Left ventricle myocardium superior (tissue), 1 donor: ENCODE measurements at places on chromosomes 11 and 22. TPM values are rescaled to one million over a fixed set of nuclear protein-coding genes. Genes with fewer than 3 reads are reported as not detected.

- DNase-seq, result peak; percentile 40
These were observed 12.0 kb downstream of the STIM1 start for GRCh38 chr11:3867209-3868091.

OR52H1 gene
- not detected for total RNA-seq

DNA sequence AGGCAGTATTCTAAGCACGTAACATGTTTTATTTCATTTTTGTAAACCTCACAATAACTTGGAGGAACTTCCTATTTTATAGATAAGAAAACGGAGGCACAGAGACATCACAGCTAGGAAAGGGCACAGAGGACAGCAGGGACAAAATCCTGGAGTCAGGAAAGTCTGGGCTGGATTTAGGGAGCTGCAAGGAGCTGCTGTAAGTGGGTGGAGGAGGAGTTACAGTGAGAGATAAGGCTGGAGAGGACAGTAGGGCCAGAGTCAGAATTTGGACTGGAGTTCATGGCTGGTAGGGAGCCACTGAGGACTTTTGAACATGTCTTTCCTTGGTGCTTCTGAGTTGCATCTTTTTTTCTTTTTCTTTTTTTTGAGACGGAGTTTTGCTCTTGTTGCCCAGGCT is 32.2 kb upstream of the PTPRJ start:
- DNase-seq, result no peak

DNA sequence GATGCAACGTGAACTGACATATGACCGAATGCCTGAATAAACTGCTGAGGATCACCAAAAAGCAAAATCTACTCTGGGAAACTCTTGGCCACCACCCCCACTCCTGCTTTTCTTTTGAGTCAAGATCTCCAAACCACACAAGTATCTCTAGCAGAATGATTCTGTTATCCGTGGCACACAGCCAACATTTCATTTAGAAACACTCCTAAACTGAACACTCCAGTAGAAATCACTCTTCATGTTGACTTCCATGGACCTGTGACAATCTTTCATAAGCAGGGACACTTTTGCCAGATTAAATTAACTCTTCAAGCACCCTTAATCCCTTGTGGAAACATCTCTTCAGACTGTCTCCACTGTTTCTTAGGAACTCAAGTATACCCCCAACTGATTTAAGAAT is 44.4 kb downstream of the VSIG10L2 start:
- DNase-seq, result no peak

DNA sequence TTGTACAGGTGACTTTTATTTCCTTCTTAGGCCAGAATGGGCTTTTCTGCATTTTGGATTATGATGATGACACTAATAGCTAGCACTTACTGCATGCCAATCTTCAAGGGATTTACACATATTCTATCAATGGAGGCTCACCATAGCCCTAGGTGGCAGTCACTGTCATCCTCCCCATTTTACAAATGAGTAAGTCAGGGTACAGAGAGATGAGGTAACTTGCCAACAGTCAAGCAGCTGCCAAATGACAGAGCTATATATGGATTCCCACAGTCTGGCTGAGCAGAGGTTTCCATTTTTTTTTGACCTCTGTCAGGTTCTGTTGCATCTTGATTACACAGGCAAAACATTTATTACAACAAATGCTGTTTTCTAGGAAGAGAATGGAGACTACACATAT is 23.8 kb upstream of the C11orf96 start:
- DNase-seq, result no peak

GRCh38 chr22:50739894-50740293 is 1.9 kb downstream of the ACR start:
- no peak for DNase-seq

- DNase-seq, result no peak
These were observed 7.5 kb upstream of the WBP2NL start for GRCh38 chr22:41991111-41991510.

GRCh38 chr11:45906096-45906682 is 882 bp downstream of the FREY1 start:
- DNase-seq, result no peak

- no peak for DNase-seq
These were observed 1491.7 kb upstream of the RAG2 start for GRCh38 chr11:38089726-38090125.

APOL6 gene
- total RNA-seq, result 5.2 TPM

DNA sequence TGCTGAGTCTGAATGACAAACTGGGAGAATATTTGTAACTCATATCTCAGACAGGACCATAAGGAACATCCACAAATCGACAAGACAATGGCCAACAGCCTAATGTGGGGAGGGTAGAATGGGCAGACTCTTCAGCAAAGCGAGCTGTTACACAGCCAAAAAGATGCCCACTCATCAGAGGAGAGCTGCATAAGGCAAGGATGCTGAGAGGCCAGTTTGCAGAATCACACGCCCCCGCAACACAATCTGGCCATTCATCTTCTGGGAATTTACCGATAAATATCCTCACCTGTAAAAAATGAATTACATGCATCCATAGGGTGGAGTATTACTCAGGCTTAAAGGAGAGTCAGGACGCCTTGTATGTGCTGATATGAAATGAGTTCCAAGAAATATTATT is 57.5 kb upstream of the SLC22A12 start:
- DNase-seq, result no peak

NPAS4 gene
- not detected for total RNA-seq

DBX1 gene
- not detected for total RNA-seq

DNA sequence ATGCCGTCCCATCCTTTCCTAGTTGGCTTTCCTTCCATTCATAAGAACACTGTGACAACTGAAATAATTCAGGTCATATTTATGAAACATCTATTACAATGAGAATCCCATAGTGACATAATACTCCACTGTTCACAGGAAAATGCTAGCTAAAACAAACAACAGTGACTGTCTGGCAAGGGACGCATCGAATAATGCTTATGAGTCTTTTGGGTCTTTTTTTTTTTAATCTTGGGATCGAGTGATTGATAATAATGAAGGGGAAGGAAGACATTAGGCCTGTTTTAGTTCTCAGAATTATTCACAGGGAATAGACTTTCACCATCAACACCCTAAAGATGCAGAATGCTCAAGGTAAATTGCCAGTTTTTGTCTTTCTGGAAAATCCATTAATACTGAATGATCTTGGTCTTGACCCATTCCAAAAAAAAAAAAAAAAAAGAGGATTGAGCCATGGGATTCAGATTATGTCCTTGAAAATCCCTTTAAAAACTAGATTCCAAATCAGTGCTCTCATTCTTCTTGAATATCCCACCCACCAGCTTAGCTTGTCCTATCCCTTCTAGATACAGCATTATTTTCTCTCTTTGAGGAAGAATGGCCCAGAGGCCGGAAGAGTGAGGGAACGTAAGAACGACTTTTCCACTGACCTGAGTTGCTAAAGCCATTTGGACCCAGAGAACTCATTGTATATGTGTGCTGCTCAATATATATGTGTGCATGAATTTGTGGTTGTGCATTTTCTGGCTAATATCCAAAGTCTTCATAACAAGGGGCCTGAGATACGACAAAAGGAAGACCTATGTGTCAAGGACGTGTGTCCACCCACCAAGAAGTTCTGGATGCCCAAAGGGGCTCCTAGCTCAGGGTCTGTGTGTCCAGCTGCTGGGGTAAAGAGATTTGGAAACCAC is 35.2 kb upstream of the CREB3L1 start:
- no peak for DNase-seq
